ENCODE measurements at places on chromosomes 5 and 9. TPM values are rescaled to one million over a fixed set of nuclear protein-coding genes. Genes with fewer than 3 reads are reported as not detected.
A peak's percentile ranks its signal among the peaks of the same experiment; 100 is the strongest.

DNA sequence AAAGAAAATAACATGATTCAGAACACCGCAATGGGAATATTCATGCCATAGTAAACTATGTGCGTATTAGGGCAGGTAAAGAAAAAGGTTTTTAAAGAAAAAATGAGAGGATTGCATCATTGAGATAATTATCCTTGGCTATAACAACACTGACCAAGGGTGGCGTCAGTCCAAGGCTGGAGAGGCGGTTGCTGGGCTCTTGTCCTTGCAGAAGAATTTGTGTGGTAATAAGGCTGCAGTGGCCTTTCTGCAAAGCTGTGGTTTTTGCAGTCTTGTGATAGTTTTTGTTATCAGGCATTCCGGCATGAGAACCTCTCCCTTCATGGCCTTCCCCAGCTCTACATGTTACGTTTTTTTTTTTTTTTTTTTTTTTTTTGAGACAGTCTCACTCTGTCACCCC lies 14.0 kb downstream of the BOD1 start:
- no peak overlapping the region for H3K4me3 ChIP-seq
- H3K4me1 ChIP-seq, result no peaks in the 10 kb centered on the region
- peaks cover 35% of the 10 kb centered on the region for H3K36me3 ChIP-seq
- H3K27me3 ChIP-seq, result no peaks in the 10 kb centered on the region

- DNase-seq, result no peak
- H3K36me3 ChIP-seq, result peaks cover 4% of the 10 kb centered on the region
- H3K27ac ChIP-seq, result peak overlapping the region; percentile 98
- peak overlapping the region; percentile 89 for H3K4me3 ChIP-seq
These were observed 518 bp downstream of the ERBIN start for GRCh38 chr5:65926893-65927292.

The CCDC171 gene
- total RNA-seq, result 9.8 TPM

The CNTNAP3 gene
- 1.3 TPM for total RNA-seq

The NUP214 gene
- 69.4 TPM for total RNA-seq

The FOXD4 gene
- 0.35 TPM for total RNA-seq
